ENCODE measurements at places on chromosomes 2 and 18. TPM values are rescaled to one million over a fixed set of nuclear protein-coding genes. Genes with fewer than 3 reads are reported as not detected.
A peak's percentile ranks its signal among the peaks of the same experiment; 100 is the strongest.

LRPPRC gene
- total RNA-seq: 62.8 TPM

- no peak overlapping the region for H3K4me3 ChIP-seq
- no peak overlapping the region for H3K27ac ChIP-seq
- no peaks in the 10 kb centered on the region for H3K27me3 ChIP-seq
Observed at GRCh38 chr2:157258520-157259326, 1.2 kb downstream of the GALNT5 start.

DNA sequence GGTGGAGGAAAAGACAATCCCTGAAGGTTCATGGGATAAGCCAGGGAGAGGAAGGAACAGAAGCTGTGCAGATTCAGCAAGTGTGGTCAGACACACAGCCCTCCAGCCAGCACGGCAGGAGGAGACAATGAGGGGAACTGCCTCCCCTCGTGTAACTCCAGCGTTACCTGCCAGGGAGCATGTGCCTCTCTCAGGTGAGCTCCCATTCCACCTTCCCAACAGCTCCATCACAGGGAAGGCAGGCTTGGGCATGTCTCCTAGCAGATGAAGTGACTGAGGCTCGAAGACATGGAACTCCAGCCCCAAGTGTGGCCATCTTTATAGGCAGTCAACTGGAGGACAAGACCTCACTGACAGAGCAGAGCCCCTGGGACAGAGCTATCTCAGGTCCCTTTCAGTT lies 47.4 kb downstream of the ZBTB7C start:
- H3K4me1 ChIP-seq: peaks cover 8% of the 10 kb centered on the region
- no peaks in the 10 kb centered on the region for H3K36me3 ChIP-seq
- no peak for DNase-seq
- H3K27ac ChIP-seq: no peak overlapping the region

GRCh38 chr2:103196802-103197201 lies 435.0 kb downstream of the TMEM182 start:
- DNase-seq: no peak
- no peaks in the 10 kb centered on the region for H3K4me1 ChIP-seq
- H3K27ac ChIP-seq: no peak overlapping the region
- no peak overlapping the region for H3K4me3 ChIP-seq

DNA sequence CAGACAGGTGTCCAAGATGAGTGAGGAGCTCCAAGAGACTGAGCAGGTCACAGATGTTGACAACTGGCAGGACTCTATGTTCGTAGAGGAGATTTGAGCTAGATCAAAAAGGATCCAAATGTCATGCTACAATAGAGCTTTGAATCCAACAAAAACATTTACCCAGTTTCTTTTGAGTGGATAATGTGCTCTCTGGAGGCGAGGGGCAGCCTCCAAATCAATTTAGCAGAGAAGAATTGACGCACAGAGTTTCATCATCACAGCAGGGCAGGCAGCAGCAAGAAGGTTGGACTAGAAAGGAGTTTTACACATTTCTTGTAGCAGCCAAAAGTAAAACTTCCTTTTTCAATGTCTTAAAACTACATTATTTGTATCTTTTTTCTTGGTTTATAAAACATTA lies 653.0 kb downstream of the RNF144A start:
- H3K27ac ChIP-seq: no peak overlapping the region
- H3K4me3 ChIP-seq: no peak overlapping the region
- H3K36me3 ChIP-seq: no peaks in the 10 kb centered on the region
- H3K4me1 ChIP-seq: no peaks in the 10 kb centered on the region

ITGB6 gene
- total RNA-seq: not detected

DNA sequence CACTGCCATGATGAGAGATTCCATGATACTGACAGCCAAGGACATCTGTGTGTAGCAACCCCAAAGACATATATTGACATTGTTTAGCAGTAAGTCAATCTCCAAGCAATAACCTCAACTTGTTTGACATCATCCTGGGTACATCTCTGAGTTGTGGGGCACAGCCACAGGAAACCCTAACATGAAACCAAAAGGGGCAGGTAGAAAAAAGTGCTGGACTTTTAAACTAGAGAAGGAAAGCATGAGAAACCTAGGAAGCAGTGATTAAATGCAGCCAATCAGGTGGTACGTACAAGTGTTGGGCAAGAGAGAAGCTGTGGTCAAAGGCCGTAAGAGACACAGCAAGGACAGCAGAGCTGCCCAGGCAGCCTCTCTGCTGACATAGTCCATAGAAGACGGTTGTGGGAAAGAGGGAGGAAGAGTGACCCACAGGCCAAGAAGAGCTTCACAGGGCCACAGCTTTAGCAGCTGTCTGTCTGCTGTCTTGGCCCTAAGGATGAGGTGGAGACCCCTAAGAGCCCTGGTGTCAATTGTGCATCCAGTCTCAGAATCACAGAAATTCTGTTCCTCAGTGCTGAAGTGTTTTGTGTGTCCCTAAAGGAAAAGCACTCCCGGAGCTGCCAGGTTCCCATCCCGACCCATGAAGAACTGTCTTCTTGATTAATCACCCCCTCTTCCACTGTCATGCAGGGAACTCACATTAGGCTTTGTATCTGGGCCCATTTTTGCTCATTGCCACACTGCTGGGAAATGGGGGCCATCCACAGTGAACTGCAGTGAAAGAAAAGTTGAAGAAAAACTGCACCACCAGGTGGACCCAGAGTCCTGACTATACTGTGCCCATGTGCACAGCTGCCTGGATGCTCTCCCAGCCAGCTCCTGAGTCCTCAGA lies 25.4 kb upstream of the CHN1 start:
- no peaks in the 10 kb centered on the region for H3K4me1 ChIP-seq
- H3K27ac ChIP-seq: no peak overlapping the region
- peak; percentile 63 for DNase-seq
- no peak overlapping the region for H3K4me3 ChIP-seq

NYAP2 gene
- not detected for total RNA-seq

DNA sequence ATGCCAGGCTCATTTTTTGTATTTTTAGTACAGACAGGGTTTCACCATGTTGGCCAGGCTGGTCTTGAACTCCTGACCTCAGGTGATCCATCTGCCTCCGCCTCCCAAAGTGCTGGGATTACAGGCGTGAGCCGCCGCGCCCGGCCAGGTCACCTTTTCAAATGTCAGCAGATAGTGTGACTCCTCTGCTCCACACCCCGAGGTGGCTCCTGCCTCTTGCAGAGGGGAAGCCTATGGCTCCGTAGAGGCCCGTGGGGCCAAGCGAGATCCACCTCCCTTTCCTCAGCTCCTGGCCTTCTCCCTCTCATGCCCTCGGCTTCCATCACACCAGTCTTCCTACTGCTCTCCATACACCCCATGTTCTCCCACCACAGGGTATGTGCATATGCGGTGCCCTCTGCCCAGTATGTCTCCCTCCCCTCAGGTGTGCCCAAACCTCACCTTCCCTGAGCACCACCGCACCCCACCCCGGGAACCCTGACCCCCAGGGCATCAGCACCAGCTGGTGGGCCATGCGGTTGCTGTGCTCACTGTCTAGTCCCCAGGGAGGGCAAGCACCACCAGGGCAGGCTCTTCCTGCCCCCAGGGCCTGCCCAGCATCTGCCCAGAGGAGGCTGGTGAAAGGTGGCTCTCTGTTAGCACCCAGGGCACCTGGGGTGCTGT lies 10.7 kb downstream of the GPR17 start:
- peak overlapping the region; percentile 10 for H3K27ac ChIP-seq
- H3K27me3 ChIP-seq: no peaks in the 10 kb centered on the region
- no peak overlapping the region for H3K4me3 ChIP-seq
- no peak for DNase-seq

- H3K4me3 ChIP-seq: no peak overlapping the region
- peaks cover 21% of the 10 kb centered on the region for H3K4me1 ChIP-seq
- H3K27me3 ChIP-seq: no peaks in the 10 kb centered on the region
- no peaks in the 10 kb centered on the region for H3K36me3 ChIP-seq
- H3K27ac ChIP-seq: no peak overlapping the region
Observed at GRCh38 chr2:3534251-3534814, 15.0 kb upstream of the ADI1 start.

DNA sequence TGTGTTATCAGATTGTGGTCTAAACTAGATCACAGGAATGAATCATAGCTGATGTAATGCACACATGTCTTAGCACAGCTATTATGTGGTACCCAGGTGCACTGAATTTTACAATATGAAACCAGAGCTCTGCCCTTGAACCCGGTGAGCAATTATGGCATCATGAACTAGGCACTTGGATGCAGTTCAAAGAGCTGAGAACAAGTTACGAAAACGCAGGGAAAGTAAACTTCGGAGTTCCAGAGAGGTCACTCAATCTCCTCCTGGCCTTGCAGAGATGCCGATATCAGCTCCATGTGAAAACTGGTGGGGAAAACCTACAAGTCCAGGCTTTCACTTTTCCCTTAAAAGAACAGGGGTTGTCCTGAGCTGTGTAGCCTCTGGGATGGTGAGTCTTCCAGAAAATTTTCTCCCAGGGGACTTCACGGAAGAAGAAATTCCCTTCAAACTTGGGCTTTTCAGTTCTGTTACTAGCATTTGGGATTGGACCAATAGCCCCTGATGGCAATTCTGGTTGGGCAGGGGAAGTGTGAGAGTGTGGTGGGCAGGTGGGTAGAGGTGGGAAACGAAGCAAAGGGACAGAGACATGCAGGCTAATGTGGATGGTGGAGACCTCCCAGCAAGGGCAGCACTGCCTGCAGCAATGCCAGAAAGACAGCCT lies 71.1 kb upstream of the SH3BP4 start:
- H3K4me1 ChIP-seq: peaks cover 8% of the 10 kb centered on the region
- peak overlapping the region; percentile 80 for H3K27ac ChIP-seq
- peak; percentile 70 for DNase-seq
- no peaks in the 10 kb centered on the region for H3K27me3 ChIP-seq

- H3K36me3 ChIP-seq: no peaks in the 10 kb centered on the region
- no peak overlapping the region for H3K4me3 ChIP-seq
- H3K27ac ChIP-seq: no peak overlapping the region
- DNase-seq: no peak
Observed at GRCh38 chr18:48967545-48967944, 16.8 kb upstream of the SMAD7 start.

DNA sequence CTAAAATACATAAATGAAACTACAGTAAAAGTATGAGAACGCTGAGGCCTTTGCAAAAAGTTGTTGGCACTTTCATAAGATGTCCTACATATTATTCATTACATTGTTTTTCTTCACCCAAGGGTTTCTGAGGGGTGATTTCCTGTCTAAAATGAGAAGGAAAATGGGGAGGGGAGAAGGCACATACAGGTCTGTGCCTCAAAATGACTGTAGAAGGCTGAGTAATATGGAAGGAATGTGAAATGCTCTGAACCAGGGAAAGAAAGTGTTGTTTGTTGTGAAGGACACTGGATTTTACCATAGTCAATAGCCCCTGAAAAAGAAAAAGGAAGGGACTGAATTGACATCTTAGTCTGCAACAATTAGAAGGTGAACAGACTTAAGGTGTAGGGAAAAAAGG lies 99.5 kb upstream of the RNF152 start:
- no peak for DNase-seq
- no peak overlapping the region for H3K27ac ChIP-seq
- H3K4me1 ChIP-seq: peaks cover 14% of the 10 kb centered on the region
- no peaks in the 10 kb centered on the region for H3K27me3 ChIP-seq
- H3K4me3 ChIP-seq: no peak overlapping the region
- H3K36me3 ChIP-seq: no peaks in the 10 kb centered on the region

ELOA2 gene
- total RNA-seq: not detected

KLHL41 gene
- total RNA-seq: 0.72 TPM

- H3K27ac ChIP-seq: no peak overlapping the region
- H3K4me3 ChIP-seq: no peak overlapping the region
- H3K27me3 ChIP-seq: no peaks in the 10 kb centered on the region
- H3K4me1 ChIP-seq: peaks cover 24% of the 10 kb centered on the region
- H3K36me3 ChIP-seq: no peaks in the 10 kb centered on the region
Observed at GRCh38 chr2:6880200-6880733, 2.7 kb downstream of the RSAD2 start.

PSD4 gene
- 164 TPM for total RNA-seq

- DNase-seq: peak; percentile 43
- no peaks in the 10 kb centered on the region for H3K4me1 ChIP-seq
- H3K4me3 ChIP-seq: no peak overlapping the region
- H3K27me3 ChIP-seq: no peaks in the 10 kb centered on the region
Observed at GRCh38 chr2:129812071-129812470, 167.4 kb upstream of the RAB6C start.

DNA sequence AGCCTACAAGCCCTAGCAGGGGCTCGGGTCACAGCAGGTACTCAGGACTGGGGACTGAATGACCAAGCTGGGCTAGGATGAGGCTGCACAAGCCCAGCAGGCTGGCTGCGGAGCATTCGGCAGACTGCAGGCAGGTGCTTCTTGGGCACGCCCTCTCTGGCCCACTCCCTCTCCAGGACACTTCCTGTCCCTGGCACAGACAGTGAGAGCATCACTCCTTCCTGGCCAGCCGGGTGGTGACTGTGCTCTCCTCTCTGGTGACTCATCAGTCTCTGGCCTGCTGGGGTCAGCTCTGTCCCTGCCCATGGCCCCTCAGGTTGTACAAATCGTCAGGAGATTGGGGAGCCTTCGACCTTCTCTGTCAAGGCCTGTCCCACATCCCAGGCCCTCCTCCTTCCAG lies 22.5 kb downstream of the C1QL2 start:
- H3K27ac ChIP-seq: no peak overlapping the region
- DNase-seq: no peak
- H3K36me3 ChIP-seq: no peaks in the 10 kb centered on the region
- H3K4me1 ChIP-seq: no peaks in the 10 kb centered on the region
- H3K4me3 ChIP-seq: no peak overlapping the region

DNA sequence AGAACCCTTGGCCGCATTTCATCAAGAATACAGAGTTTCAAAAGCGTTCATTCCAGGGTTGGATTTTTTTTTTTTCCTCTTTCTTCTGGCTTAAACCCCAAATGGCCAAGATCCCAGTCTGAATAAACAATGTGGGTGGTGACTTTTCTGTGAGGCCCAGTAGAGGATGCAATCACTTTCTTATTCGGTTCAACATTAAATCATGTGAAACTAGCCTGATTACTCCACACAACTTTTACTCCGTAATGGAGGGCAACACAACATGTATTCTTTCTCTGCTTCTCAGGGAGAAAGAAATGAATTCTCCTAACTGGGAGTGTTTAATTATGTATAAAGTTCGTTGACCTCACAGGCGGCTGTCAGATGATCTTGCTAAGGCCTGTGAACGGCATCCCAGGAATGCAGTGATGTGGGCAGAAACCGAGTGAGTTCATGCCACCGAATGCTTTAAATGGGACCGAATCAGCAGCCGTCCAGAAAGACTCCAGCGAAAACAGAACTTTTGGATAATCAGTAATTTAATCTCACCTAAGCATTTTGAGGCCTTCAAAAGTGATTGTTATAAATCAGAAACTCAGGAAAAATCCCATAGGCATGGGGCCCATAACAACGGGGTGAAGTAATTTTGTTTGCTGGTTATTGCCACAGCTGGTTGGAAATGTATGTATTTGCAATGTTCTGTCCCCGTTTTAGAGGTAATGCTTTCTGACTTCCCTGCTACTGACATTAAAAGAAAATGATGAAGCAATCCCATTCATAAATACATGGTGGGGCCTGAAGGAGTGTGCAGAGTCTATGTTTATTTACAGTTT lies 81.5 kb downstream of the BCL2 start:
- H3K4me1 ChIP-seq: peaks cover 16% of the 10 kb centered on the region
- H3K36me3 ChIP-seq: no peaks in the 10 kb centered on the region
- H3K27me3 ChIP-seq: no peaks in the 10 kb centered on the region
- H3K27ac ChIP-seq: peak overlapping the region; percentile 84
- no peak overlapping the region for H3K4me3 ChIP-seq
